ENCODE measurements at places on chromosomes 2 and 18.

DNA sequence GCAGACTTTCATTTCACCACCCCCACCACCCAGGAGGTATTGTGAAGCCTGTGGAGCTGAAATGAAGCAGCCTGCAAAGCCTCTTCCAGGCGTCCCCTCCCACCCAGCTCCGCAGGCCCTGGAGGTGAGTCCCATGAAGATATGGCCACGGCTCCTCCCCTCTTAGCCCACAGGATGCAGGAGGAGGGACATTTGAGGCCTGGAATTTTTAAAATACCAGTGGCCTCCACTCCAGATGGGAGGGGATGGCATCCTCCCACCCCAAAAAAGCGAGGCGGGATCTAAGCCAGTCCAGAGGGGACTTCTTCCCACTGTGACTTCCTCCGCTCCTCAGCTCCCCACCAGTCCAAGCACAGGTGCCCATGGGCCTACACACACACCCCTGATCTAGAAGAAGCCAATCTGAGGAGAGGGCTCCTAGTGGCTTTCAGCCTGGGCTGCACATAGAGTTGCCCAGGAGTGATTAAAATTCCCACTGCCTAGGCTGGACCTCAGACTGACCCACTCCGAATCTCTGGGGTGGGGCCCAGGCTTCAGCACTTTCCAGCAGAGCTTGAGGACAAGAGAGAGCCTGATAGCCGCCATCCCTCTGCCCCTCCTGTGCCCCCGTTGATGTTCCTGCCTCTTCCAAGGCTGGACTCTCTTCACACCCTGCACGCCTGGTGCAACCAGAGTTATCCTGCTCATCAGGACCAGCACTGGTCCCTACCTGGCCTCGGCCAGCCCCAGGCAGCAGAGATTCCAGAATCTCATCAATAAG lies 206.9 kb downstream of the TNS1 start:
- no peak for DNase-seq

GRCh38 chr2:139122711-139123158 lies 342.5 kb upstream of the NXPH2 start:
- no peak for DNase-seq

DNA sequence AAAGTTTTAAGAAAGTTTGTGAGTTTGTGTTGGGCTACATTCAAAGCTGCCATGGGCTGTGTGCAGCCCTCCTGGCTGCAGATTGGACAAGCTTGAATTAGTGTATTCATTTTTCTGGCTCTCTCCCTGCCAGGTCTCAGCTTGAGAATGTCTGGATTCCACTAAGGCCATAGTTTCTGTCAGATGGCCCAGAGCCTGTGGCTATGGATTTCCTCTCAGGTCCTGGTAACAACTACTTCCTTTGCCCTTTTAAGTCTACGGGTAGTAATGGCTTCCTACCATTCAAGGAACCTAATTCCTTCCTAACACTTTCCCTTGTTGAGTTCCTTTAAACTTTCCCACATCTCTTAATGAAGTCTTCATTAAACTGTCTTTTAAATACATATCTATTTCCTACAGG lies 24.3 kb upstream of the PSMD14 start:
- no peak for DNase-seq

GRCh38 chr2:235494716-235495372 lies 1.0 kb downstream of the AGAP1 start:
- DNase-seq: peak; percentile 11

DNA sequence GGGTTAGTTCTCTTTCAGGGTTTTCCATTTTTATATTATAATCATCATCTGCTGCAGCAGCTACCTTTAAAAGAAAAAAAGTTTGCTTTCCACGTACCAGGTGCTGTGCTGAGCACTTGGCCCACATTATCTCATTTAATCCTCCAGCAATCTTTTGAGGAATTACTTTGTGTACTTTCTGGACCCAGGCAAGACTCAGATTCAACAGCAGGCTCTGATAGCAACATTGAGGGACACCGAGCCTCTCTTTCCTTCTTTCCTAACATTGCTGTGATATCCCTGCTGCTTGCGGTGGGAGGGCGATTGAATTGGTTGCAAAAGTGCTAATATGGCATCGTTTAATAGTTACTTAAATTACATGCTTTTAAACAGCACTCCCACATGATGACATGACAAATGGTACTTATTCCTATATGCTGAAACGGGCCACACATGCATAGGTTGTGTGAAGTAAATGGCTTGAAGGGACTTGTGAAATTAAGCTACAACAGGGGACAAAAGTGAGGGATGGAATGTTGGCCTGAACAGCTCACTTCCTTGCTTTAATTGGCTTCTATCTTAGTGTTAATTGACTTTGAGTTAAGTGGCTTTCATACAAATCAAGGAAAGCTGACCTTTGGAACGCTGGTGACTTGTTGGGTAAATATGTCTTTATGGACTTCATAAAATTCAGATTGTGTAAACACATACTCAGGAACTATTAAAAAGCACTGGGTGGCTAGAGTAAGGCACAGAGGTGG lies 21.2 kb downstream of the SPRED2 start:
- no peak for DNase-seq

DNA sequence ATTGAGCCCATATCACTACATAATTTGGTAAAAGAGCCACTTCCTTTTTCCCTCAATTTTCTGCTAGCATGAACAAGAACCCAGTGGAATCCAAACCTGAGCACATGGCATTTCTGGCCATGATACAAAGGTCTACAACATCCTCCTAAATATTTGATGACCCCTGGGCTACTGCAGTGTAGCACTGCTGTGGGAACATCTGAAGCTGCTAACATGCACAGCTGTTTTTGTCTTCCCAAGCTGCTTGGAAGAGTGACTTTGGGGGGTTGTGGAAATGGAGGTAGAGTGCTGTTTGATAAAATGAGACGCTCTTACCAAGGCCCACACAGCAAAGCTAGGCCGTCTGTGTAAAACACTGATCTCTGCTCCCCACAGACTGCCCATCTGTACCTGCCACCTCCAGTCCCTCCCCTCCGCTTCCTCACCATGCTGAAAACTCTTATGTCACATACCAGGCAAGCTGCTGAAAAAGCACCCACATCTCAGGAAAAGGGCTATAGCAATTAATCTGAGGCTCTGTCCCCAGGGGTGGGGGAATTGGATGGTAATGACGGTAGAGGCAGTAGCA lies 197.2 kb upstream of the HNRNPA3 start:
- no peak for DNase-seq

GRCh38 chr18:44821924-44822323 lies 141.2 kb downstream of the SETBP1 start:
- no peak for DNase-seq

- no peak for DNase-seq
Measured at GRCh38 chr2:58099096-58099769, 52.6 kb downstream of the VRK2 start.

GRCh38 chr2:108594132-108594981 lies 60.1 kb downstream of the LIMS1 start:
- DNase-seq: no peak

DNA sequence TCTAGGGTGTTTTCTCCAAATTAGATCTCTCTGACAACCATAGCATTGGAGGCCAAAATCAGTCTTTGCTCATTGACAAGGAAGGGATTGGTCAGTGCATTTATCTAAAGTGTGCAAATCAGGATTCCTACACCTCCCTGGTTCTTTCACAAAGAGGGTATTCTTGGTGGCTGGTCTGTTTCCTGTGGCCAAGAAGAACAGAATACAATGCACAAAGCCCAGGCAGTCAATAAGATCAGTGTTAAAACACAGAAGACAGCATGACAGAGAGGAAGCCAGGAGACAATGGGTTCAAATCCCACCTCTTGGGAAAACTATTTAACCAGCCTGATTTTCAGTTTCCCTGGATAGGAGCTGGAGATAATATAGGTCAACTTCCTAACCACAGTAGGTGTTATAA lies 46.1 kb upstream of the THOC1 start:
- no peak for DNase-seq

- DNase-seq: no peak
Measured at GRCh38 chr2:111701798-111702118, 182.2 kb downstream of the ANAPC1 start.

DNA sequence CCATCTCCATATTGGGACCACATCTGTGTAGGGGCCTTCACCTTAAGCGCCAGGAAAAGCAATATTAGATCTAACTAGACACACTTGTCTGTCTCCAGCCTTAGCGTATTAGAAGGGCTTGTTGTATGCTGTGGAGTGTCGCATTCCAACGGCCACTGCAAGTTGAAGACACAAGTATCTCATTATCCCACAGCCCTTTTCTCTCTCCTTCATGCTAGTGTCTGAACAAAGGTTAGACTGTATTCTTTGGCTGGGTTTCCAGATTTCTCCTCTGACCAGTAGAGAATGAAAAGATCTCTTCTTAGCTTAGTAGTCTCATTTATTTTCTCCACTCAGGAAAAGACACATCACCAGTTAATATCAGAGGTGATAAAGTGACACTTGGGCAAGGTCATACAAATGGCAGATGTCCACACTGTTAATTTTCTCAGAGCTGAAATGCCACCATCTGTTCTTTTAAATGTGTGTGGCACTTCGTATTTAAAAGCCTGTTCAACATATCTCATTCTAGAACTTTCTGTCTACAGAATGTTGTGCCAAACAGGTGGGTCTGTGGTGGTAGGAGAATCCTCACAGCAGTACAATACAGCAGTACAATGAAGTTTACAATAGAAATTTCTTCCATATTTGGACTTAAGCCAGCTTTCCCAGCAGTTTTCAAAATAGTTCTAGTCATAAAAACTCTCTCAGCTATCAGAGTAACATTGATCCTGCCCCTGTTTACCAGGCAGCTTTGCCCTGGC lies 94.0 kb upstream of the ITGA6 start:
- DNase-seq: no peak

DNA sequence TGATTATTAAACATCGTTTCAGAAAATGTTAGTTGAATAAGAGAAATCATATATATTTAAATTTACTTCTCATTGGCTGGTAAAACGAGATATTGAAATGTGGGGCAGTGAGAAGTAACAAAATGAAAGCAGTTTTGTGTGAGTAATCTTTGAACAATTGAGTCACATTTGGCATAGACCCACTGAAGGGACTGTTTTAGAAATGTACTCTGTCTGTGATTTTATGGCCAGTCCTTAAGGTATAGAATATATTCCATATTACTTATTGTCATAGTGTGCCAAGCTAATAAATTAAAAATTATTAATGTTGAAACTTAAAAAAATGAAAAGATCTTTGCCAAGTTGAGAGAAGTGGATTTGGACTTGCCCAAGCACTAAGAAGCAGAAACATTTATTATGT lies 222.4 kb upstream of the COL3A1 start:
- no peak for DNase-seq

DNA sequence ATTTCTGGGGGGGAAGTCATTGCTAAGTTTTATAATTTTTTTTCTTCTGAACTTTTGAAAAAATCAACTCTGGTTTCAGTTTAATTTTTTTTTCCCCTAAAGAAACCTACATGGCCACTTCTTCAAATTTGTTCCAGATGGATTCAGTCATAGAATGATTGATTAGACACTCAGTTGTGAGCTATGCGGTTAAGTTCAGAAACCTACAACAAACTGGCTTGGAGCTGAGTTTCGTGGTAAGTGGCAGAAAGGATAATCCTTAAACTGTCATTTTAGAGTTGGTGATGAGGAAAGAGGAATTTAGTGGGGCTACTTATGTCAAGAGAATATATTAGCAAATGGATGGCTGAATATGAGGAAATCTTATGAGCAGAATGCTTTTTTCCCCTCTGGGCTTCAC lies 23.7 kb downstream of the EFEMP1 start:
- DNase-seq: no peak

GRCh38 chr18:58900015-58900649 lies 35.5 kb downstream of the ZNF532 start:
- no peak for DNase-seq

- no peak for DNase-seq
Measured at GRCh38 chr18:9177466-9177865, 40.9 kb downstream of the ANKRD12 start.

GRCh38 chr2:237422309-237422708 lies 8.3 kb upstream of the COL6A3 start:
- DNase-seq: no peak

DNA sequence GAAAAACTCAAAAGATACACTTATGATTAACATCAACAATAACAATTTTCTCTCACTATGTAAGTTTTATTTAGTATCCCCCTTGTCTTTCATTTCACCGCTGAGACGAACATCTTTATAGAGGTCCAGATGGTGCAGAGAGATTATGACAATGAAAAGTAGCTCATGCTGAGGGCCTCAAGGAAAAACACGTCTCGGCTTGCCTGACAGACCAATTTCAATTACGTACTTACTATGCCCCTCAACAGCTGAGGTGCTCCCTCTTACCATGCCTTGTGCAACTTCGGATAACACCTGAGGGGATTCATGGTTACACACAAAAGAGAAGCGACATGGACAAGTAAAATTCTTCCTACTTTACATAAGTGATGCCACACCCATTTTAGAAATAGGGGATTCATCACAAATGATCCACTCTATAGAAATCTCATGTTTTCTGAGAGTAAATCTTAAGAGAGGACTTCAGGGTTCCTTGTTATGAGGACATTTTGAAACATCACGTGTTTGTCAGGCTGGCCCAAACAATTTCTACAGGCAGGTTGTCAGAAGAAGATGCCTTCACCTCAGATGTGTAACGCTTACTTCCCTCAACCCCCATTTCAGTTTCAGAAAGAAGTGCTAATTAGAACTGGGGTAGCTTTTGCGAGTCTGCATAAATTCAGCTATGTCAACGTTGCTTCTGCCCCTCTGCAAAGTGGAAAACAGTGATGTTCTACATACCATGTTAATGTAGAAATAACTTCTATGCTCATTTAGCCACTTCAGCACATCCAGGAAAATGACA lies 191.4 kb downstream of the NRXN1 start:
- no peak for DNase-seq

GRCh38 chr2:241298673-241299072 lies 16.8 kb downstream of the HDLBP start:
- DNase-seq: no peak

- DNase-seq: no peak
Measured at GRCh38 chr2:60333264-60333663, 220.2 kb downstream of the BCL11A start.

- DNase-seq: no peak
Measured at GRCh38 chr2:20582600-20583221, 68.2 kb downstream of the HS1BP3 start.

GRCh38 chr18:50405582-50406271 lies 30.9 kb downstream of the SKA1 start:
- DNase-seq: peak; percentile 43

- peak; percentile 11 for DNase-seq
Measured at GRCh38 chr2:23940718-23941620, 706 bp downstream of the UBXN2A start.

GRCh38 chr2:45406621-45407020 lies 204.4 kb downstream of the SRBD1 start:
- DNase-seq: no peak

GRCh38 chr2:215736653-215737290 lies 276.6 kb downstream of the MREG start:
- DNase-seq: no peak

DNA sequence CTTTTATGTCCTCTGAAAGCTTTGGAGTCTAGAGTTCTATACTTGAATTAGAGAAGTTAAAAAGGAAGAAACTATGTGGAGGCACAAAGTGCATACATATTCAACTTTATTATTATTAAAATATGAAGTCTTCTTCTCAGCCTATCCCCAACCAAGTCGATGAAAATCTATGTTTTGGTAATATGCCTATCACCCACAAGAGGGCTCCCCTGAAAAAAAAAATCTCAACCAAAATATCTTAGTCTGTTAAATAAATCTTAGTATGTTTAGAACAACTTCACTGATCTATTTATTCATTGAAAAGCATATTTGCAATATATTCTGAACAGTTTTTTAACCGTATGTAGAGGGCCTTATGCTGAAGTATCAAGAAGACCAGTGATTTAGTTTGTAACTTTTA lies 804.5 kb downstream of the TDRD15 start:
- no peak for DNase-seq

Data from NCI-H1930 (cell line).